ENCODE measurements at places on chromosomes 4 and X.

DNA sequence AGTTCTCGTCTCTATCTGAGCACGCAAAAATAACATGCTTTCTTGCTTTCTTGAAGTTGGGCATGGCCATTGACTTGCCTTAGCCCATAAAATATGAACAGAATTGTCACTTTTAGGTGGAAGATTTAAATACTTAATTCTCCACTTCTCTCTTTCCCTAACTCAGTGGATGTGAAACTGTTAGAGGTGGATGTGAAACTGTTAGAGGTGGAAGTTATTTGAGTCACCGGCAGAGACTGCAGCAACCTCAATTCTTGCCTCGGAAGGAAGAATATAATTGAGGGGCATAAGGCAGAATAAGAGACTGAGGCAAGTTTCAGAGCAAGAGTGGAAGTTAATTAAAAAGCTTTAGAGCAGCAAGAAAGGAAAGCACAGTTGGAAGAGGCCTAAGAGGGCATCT, 2.8 kb upstream of the PARM1 start:
- no peak for DNase-seq

DNA sequence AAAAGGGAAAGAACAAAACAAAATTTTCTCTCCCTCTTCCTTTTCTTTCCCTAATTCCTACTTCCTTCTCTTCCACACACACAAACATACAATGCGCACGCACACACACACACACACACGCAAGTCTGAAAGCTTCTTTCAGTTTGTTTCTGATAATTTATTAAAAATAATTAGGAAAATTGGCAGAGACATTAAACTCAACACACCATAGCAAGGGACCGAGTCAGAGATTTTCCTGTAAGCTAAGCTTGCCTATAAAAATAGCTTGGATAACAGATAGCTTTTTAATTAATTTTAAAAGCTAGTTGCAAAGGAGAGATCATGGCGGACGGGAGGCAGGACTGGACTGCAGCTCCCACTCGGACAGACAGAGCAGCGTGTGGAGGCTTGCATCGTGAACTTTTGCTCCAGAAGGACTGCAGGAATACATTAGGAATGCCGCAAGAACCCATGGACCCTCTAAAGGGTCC, 92.6 kb upstream of the MAPK10 start:
- DNase-seq = no peak

- no peak for DNase-seq
These were observed 665.6 kb upstream of the CPEB2 start for GRCh38 chr4:14336656-14337055.

GRCh38 chr4:117821834-117822233, 212.5 kb upstream of the NDST3 start:
- DNase-seq = no peak

DNA sequence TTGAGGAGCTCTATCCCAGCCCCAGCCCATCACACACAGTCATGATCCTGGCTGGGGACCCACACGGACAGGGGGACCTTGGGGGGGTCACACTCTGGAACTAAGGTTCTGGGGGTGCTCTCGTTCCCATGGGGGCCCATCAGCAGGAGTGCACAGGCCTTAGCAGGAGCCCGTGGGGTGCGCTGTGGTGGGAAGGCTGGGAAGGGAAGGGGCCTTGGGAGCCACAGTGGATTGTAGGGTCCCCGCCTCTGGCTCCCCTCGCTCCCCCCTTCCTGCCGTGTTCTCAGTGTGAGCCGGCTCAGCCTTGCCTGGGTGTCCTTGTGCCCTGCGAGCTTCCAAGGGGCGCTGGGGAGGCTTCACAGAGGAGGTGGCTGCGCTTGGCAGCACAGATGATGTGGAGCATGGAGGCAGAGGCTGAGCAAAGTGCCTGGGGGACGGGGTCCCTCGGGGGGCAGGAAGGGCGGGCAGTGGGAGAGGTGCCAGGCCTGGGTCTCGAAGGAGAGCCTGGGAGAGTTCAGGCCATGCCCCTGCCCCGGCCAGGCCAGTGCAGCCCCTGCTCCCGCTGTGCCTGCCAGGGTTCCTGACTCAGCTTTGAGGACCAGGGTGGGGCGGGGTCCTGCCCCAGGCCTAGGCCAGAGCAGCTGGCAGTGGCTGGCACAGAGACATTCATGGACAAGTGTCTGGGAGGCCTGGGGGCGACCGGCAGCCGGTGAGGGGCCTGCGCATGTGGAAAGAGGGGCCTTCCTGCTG, 5.5 kb upstream of the HGFAC start:
- no peak for DNase-seq

DNA sequence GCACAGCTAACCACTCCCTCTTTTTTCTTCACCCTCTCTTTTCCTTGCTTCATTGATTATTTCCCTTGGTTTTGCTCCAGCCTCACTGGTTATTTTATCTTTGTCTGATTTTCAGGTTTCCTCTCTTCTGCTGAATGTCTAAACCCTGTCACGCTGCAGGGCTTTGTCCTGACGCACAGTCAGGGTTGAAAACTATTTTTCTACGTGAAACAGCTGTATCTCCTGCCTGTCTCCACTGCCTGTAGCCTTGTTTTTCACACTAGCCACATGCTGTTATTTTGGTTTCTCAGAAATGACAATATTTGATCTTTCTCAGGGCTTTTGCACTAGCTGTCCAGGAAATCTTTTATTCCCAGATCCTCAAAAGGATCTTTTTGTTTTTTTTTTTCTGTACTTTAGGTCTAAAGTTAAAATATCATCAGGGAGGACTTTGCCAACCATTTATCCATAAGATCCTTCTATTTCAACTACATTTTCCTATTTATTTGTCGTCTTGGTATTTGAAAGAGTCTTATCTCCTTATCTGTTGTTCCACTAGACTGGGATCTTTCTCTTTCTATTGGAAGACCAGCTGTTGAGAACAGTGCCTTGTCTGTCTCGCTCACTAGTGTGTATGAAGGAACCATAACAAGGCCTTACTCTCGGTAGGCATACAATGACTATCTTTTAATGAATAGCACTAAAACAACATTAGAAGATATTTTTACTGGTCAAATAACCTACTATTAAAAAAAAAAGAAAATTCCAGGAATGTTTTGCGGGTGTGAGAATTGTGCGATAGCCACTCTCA, 164.3 kb downstream of the PDHA2 start:
- DNase-seq = no peak

- DNase-seq = no peak
These were observed 23.1 kb downstream of the SETD7 start for GRCh38 chr4:139532947-139533346.

DNA sequence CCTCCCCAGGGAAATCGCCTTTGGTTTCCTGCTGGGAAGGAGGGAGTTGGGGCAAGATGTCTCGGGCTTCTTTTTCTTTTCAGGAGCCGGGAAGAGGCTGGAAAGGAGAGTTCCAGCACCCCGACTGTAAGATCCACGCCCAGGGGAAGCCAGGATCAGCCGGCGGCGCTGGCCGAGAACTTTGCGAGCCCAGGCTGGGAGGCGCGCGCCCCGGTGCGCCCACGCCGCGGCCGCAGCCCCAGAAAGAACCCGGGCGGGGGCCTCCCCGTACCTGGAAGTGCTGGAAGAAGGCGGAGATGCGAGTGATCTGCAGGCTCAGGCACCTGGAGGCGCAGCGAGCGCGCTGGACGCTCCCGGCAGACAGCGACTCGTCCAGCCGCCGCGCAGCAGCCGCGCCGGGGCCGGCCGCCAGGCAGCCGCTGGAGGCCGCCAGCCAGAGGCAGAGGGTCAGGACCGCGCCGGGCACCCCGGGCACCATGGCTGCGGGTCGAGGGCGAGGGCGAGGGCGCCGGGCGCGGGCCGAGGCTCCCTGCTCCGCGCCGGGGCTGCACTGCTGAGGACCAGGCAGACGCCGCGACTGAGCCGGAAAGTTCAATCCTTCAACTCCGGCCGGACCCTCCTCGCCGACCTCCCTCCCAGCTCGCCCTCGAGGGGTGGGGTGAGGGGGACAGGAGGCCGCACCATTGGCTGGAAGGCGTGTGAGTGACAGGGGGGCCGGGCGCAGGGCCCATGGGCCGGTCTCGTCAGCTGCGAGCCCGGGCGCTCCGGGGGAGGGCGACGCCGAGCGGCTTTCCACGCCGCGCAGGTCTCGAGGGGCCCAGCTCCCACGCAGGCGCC, at the start of gene ANOS1:
TSS of gene ANOS1 (minus strand) at position 579 of the 837 bp plus-strand sequence. CDS start at position 478, 101 bp downstream.
- no peak for DNase-seq

GRCh38 chrX:38376747-38377146, 24.3 kb downstream of the OTC start:
- no peak for DNase-seq

- no peak for DNase-seq
These were observed 5.1 kb downstream of the EFNB1 start for GRCh38 chrX:68833855-68834331.

GRCh38 chr4:8237256-8237989, 32.1 kb upstream of the HTRA3 start:
- DNase-seq = no peak

GRCh38 chr4:39044956-39045826, 13.0 kb upstream of the TMEM156 start:
- DNase-seq = peak; percentile 30

DNA sequence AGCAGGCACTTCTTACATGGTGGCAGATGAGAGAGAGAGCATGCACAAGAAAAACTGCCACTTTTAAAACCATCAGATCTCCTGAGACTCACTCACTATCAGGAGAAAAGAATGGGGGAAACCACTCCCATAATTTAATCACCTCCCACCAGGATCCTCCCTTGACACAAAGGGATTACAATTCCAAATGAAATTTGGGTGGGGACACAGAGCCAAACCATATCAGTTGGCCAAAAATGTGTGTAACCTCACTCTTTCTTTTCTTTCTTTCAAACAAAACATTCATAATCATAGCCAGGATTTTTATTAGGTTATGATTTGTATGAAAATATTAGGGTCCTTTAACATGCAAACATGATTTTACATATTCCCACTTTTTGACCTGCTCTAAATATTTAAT, 222.1 kb downstream of the PCDH18 start:
- no peak for DNase-seq

DNA sequence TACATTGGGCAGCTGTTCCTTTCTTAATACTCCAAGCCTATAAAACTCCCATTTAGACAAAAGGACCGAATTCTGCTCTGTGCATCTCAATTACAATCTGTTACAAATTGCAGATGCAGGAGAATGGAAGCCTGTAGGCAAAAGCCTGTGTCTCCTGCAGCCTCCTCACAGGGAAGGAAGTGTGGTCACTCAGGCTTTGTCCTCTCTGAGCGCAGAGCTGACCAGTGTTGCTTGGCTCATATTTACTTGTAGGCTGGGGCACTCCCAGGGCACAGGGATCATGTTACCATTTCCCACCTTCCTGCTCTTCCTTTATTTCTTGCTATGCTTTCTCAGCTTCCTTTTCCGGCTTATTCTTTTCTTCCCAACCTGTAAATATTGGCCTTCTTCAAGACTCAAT, 15.7 kb downstream of the SUPT20HL2 start:
- DNase-seq = no peak

DNA sequence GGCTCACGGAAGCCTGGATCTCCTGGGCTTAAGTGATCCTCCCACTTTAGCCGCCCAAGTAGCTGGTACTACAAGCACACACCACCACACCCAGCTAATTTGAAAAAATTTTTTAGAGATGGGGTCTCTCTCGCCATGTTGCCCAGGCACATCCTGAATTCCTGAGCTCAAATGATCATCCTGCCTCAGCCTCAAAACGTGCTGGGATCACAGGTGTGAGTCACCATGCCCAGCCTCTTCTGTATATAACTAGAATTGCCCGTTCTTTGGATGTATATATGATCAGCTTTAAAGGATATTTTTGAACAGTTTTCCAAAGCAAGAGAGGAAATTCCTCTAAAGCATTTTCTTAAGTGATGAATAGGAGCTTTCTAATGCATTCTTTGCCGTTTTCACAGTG, 22.7 kb downstream of the ZFP42 start:
- DNase-seq = no peak

DNA sequence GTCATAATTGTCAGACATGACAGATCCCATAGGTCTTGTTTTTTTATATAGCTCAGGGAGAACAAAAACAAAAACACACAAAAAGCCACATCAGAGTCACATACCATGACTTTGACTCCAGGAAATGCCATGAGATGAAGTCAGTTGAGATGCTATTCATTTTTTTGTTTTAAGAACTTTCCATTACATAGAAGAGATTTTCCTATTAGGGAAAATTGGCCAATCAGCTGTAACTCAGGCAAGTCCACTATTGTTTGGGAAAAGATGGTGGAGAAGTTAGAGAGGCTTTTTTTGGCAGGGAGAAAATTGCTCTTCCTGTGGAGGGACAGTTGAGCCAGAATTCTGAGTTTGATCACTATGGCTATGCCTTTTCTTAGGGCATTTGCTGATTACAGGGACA, 72.6 kb downstream of the SMARCA5 start:
- no peak for DNase-seq

DNA sequence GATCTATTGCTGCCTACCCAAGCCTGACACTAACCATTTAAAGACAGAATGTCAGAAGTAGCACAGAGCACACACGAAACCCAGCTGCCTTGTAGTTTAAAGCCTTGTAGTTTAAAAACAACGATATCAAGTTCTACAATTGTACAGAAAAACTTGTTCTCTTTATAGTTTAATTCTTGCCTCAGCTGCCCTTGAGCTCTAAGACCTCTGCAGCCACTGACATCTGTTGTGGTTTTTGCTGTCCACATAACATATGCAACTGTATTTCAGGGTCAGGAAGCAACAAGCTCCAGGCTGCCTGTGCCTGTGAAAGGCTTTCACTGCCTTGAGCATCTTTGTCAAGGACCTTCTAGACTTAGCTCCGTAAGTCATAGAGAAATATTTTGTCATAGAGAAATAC, 227.2 kb downstream of the SPCS3 start:
- no peak for DNase-seq

GRCh38 chr4:16263056-16263455, 36.8 kb upstream of the TAPT1 start:
- no peak for DNase-seq

DNA sequence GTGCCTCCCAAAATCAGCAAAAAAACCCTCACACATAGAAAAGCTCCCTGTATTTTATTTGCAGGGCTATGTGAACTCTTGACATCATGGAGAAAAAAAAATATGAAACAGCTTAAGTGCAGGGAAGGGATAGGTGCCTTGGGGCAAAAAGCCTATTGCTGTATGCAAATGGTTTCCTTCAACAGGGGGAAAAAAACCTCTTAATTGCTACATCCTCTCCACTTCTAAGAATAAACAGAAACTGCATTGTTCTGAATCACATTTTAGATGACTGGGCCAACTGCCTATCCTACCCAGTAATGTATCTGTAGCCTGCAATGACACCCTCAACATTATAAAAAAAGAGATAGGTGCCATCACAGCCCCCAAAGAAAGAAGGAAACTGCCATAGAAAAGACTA, 229.4 kb upstream of the GALNTL6 start:
- no peak for DNase-seq

GRCh38 chrX:47206316-47206715, 12.2 kb upstream of the CDK16 start:
- no peak for DNase-seq

DNA sequence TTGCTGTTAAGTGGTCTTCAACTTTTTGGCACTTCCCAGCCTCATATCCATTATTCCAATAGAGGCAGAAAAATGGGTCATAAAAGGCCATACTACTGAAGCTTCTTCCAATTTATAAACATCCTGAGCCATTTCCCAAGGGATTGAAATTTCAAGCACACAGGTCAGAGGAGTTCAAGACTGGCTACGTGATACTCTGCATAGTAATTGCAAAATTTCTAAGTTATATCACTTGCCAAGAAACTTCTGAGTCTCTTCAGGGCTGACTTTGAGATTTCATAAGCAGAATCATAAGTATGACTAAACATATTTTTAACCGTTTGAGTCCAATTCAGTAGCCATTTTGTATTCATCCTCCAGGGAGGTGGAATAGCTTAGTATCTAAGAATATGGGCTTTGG, 75.6 kb upstream of the RXFP1 start:
- DNase-seq = no peak

Measured in stimulated activated CD4-positive, alpha-beta T cell treated with anti-CD3 and anti-CD28 coated beads, Interleukin-15, amount 100 ng/mL, for 48 hours (primary cell).